Retinal pigment epithelial cell (primary cell): ENCODE measurements at places on chromosomes 6 and 20.

DNA sequence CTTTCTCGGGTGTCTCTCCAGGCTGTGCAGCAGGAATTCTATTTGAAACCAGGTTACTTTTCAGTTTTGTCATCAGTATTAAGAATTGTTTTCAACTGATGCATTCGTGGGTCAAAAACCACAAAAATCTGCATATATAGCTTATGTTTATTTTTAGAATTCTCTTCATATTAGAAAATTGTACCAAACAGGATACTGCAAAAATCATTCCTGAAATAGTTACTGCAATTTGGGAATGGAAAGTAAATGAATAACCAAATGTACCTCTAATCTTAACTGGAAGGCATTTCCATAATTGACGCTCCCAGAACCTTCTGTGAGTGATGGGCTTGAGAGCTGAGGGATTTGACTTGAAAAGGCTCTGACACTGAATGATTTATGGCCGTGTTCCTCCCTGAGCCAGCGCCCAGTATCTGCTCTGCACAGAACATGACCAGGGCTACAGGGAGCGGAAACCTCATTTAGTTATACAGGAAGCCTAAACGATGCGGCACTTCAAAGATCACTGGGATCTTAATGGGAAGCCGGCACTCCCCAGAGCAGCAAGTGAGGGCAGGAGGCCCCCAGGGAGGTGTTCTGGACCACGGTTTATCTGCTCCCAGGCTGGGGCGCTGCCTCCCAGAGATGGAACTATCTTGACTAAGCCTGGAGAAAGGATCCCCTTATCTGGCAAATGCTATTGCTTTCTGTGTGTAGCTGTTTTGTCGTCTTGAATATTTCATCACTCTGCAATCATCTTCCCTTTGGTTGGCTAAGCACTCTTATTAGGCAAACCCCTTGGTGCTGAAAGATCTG is 446.0 kb downstream of the QKI start:
- no peak for DNase-seq

- DNase-seq: no peak
These were observed 60.9 kb downstream of the C6orf58 start for GRCh38 chr6:127637830-127638409.

- DNase-seq: no peak
These were observed 93.4 kb downstream of the HIVEP2 start for GRCh38 chr6:142851601-142852000.

DNA sequence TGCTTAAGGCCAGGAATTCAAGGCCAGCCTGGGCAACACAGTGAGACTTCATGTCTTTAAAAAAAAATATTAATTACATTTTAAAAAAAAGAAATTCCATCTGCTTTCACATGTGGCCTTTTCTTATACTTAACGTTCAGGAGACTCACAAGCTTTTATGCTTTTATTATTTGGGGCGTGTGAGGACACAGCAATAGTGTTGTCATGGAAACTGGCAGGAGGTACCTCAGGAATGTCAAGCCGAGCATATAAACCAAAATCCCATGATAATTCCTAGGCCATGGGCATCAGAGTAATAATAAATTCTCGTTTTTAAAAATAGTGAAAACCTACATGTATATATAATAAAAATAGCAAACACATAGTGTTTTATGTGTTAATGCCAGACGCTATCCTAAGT is 89.8 kb downstream of the IYD start:
- peak; percentile 16 for DNase-seq

DNA sequence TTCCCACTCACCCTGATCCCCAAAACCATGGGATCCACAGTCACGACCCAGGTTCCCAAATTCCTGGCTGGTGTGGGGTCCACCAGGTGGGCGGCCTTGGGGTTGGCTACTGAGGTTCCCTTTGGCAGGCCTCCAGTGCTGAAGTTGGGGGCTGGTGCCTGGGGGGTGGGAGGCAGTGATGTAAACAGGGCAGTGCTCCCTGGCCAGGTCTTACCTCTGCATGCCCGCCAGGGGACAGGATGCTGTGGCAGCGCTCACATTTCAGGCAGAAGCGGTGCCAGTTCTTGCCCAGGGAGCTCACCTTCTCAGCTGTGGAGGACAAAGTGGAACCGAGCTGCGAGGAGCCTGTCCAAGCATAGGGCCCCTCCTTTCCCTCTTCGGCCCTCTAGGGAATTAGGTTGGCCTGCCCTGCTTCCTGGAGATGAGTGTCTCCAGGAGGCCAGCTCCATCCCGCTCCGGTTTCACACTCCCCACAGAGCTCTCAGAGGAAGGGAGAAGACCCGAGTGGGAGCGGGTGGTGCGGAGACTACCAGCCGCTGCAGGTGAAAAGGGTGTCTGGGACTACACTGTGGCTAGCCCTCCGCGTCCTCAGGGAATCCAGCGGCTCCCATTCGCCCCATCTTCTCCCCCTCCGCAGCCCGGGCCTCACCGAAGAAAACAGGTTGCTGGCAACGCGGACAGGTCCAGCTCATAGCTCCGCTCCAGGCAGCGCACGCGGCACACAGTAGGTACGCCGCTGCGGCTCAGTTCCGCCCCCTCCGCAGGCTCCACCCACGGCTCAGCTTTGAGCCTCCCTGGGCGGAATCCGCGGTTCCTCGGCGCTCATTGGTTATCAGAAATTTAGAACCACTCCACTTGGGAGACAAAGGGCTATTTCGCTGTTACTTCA is at the start of gene CRIP3:
CRIP3 (minus strand) TSS at position 726 of the 889 bp plus-strand sequence; CDS start at position 692, 34 bp downstream.
- no peak for DNase-seq

GRCh38 chr6:156378853-156379252 is 398.3 kb upstream of the ARID1B start:
- DNase-seq: no peak

DNA sequence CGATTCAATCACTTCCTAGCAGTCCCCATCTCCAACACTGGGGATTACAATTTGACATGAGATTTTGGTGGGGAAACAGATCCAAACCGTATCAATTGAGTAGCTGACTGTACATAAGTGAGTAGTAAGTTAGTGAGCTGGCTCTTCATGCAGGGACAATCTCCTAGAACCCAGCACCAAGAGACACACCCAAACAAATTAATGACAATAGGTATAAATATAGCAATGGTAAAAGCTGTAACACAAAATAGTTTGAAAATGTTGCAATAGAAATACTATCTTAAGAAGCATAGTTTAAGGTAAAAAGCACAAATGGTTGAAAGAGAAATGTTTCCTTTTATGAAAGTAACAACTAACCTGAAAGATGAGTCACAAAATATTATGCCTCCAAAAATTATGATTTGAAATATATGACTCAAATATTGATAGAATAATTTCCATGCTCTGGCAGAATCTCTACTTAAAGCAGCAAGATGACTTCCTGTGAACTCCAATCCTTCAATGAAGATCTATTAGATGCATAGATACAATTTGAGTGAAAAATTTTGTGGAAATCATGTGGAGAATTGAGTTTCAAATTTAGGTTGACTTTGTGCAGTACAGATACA is 5.4 kb upstream of the SIRPB1 start:
- DNase-seq: no peak

- no peak for DNase-seq
These were observed 12.4 kb downstream of the PSMF1 start for GRCh38 chr20:1130847-1131246.

GRCh38 chr6:12271594-12271993 is 18.6 kb upstream of the EDN1 start:
- no peak for DNase-seq

GRCh38 chr6:25497383-25498040 is 154.5 kb upstream of the SCGN start:
- DNase-seq: no peak

DNA sequence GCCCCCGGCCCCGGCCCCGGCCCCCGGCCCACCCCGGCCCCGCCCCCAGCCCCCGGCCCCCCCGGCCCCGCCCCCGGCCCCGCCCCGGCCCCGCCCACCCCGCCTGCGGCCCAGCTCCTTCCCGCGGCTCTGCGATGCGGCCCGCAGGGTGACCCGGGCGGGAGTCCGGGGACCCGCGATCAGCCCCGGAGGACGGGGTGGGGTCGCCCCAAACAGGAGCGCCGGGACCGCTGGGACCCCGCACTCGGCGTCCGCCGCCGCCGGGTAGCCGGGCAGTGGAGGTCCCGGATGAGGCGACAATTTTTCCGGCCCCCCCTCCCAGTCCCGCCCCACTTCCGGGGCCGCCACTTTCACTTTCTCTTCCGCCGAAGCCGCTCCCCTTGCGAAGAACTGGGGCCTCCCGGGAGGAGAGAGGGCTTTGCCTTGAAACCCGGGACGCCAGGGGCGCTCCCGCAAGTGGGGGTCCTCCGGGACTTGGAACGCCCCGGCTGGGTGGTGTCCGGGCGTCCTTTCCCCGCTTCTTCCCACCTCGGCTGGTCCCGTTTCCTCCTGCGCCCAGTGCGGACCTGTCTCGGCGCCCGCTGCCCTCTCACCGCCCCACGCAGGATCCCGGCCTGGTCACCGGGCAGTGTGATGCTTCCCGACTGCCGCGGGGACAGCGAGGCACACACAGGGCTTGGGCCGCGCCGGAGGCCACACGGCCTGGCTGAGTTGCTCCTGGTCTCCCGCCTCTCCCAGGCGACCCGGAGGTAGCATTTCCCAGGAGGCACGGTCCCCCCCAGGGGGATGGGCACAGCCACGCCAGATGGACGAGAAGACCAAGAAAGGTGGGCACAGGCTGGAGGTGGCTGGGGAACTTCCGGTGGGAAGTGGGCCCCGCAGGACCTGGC is at the start of gene RBCK1:
RBCK1 (plus strand) TSS at position 347 of the 890 bp plus-strand sequence; CDS start at position 806, 459 bp downstream.
- DNase-seq: peak; percentile 18

- no peak for DNase-seq
These were observed 670.8 kb downstream of the PRKN start for GRCh38 chr6:162056745-162057144.

- DNase-seq: no peak
These were observed 1.3 kb upstream of the RUNX2 start for GRCh38 chr6:45326698-45327417.

- no peak for DNase-seq
These were observed 22.0 kb downstream of the ADA start for GRCh38 chr20:44629542-44629941.

- DNase-seq: no peak
These were observed 87.7 kb downstream of the TMEM242 start for GRCh38 chr6:157235600-157236039.

DNA sequence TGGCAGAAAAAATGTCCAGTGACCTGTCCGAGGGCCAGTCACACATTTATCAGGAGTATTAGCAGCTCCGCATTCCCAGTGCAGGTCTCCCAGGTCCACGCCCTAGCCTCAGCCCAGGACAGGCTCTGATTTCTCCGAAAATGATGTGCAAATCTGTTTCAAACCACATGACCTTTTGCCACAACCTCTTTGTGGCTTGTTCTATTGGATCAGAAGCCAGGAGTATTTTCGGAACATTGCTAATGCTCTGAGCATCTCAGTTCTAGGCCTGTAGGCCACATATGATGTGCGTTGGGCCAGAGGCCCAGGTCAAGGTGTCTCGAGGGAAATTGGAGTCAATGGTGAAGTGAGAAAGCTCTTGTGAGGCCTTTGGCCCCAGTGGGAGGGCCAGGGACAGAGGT is 40.4 kb downstream of the SNX5 start:
- no peak for DNase-seq

- DNase-seq: no peak
These were observed 24.3 kb downstream of the EPB41L2 start for GRCh38 chr6:131038597-131039344.

- no peak for DNase-seq
These were observed 135.1 kb upstream of the RAB32 start for GRCh38 chr6:146408583-146408982.

DNA sequence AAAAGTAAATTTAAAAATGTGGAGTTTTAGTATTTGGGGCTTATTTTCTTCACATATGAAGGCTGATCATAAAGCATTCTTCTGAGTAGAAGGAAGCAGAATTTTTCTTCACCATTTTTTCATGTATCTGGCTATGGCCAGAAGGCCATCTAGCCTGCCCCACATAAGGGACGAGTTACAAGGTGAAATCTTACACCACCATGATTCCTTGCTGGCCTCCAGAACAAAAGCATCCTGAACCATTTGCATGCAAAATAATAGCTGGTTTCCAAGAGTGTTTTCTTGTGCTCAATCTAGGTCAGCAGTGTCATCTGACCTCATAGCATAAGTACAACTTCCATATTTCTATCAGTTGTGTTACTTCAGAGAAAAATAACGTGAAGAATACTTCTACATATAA is 93.1 kb downstream of the BMP5 start:
- DNase-seq: no peak

DNA sequence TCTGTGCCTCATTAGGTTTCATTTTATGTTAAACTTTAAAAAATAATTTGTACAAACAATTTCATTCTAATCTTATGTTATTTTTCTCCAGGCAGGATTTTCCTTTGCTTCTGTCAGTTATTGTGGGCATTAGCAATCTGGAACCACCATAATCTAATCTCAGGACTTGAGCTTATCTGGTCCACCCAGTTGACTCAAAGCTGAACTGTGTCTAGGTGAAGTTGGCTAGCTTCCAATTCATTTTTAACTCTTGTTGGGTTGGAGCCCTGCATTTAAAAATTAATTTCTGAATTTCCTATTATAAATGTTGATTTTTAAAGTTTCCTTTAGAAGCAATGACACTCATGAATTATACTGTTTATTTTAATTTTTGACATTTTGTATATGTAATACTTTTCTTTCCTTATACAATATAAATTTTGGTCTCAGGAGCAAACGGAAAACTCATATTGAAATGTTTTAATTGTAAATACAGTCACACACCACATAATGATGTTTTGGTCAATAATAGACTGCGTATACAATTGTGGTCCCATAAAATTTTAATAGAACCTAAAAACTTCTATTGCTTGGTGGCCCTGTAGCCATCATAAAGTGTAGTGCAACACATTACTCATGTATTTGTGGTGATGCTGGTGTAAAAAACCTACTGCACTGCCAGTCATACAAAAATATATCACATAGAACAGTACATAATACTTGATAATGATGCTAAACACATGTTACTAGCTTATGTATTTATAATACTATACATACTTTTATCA is 121.3 kb downstream of the CLVS2 start:
- no peak for DNase-seq

- no peak for DNase-seq
These were observed 140.6 kb upstream of the BEND6 start for GRCh38 chr6:56814308-56814707.

- no peak for DNase-seq
These were observed 14.7 kb upstream of the ADGRF1 start for GRCh38 chr6:47056832-47057231.

GRCh38 chr6:137218473-137218916 is 690 bp downstream of the IFNGR1 start:
- no peak for DNase-seq

GRCh38 chr6:105884011-105884410 is 202.1 kb upstream of the PRDM1 start:
- no peak for DNase-seq

DNA sequence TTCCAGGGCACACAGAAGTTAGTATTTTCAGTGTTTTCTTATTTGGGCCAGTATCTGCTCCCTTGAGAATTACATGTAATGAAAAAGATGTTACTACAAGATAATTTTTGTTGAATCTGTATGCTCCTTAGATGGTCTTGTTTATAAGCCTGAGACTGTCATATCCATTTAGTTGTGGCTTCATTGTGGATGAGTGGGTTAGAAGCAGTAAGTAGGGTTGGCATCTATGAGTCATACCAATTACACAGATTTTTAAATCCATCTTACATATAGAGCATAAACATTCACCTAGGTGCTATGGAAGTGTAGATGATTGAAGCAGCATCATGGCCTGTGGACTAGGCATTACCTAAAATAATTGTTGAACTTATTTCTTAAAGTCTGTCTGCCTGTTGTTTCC is 13.5 kb upstream of the BAG2 start:
- DNase-seq: no peak
